Memory B cell (primary cell): ENCODE measurements at places on chromosomes 1 and 21.

DNA sequence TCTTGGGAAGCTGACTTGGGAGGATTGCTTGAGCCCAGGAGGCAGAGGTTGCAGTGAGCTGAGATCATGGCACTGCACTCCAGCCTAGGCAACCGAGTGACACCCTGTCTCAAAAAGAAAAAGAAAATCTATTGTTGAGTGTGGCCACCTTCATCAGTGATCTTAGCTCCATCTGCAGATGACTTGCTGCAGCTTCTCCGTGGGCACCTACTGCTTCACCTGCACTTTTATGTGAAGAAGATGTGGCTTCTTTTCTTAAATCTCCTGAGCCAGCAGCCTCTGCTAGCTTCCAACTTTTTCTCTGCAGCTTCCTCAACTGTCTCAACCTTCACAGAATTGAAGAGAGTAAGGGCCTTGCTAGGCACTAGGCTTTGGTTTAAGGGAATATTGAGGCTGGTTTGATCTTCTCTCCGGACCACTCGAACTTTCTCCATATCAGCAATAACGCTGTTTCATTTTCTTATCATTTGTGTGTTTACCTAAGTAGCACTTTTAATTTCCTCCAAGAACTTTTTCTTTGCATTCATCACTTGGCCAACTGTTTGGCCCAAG, 28.0 kb downstream of the AGPAT3 start:
- no peak for DNase-seq

DNA sequence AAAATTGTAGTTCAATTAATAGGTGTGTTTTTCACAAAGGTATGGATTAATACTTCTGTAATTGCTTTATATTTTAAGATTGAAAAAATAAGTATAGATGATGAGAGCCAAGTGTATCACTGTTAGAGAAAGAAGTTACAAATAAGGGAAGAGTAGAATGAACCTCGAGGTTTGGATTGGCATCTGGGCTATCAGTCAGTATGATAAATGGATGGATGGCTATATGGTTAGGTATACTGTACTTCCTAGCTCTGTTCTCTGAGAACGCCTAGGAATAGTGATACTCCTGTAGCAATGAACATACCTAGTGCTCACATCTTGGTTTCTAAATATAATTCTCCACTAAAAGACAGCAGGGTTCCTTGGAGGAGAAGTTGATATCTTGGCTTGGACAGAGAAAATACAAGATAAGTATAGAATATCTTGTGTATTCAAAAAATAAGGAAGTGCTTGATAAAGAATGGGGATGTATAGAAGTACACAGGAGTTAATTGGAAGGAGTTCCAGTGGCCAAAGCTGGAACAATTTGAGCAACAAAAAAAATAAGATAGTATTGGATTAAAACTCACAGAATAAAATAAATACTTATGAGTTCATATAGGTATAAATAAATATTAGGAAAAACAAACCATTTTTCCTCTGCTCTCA, 12.4 kb downstream of the IPO9 start:
- DNase-seq = no peak

DNA sequence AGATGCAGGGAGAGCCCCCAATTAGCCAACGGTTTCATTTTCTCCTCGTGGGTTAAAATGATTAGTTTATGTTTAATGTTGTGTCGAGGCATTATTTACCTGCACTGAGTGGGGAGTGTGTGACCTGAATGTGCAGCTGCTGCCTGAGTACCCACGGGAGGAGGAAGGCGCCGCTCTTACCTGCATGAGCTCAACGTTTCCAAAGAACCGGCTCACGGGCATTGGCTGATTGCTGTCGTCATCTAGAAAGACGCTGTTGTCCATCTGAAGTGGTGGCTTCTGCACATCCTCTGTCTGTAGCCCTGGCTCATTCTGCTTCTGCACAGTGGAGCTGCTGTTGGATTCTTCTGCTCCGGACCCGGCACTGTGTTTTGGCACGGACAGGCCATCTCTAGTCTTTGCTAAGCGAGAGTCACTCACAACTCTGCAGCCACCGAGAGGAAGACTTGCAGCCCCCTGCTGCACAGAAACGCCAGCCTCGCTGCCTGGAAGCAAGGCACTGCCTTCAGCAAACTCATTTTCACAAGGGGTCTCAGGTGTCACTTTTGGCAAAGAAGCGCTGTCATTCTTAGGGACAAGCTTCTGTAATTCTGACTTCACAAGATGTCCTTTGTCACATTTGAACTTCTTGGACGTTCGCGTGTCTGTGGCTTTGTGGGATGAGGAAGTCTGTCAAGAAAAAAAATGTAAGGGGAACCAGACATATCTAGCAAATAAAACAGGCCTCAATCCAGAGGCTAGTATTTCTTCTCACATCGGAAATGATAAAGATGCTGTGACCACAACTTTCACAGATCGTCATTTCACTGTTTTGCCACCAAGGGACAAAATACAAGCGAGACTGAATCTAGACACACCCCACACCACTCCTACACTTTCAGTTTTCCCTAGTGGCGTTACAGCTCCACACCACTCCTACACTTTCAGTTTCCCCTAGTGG, 9.4 kb downstream of the C1orf174 start:
- no peak for DNase-seq

- no peak for DNase-seq
Measured at GRCh38 chr1:8023287-8023994, 2.7 kb downstream of the ERRFI1 start.

DNA sequence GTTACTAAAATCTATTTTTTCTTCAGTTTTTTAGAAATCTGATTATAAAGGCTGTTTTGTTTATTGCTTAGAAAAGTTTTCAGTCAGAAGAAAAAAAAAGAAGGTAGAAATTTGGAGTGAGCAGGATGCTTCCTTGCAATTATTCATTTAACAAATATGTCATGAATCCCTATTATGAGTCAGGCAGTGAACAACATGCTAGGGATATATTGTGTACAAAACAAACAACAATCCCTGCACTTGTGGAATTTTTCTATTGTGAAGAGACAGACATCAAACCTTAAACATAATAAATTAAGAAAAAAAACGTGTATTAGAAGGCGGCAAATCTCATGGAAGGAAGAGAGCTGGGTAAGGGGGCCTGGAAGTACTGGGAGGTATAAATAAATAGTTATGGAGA, 664.1 kb upstream of the CAMK1G start:
- no peak for DNase-seq

DNA sequence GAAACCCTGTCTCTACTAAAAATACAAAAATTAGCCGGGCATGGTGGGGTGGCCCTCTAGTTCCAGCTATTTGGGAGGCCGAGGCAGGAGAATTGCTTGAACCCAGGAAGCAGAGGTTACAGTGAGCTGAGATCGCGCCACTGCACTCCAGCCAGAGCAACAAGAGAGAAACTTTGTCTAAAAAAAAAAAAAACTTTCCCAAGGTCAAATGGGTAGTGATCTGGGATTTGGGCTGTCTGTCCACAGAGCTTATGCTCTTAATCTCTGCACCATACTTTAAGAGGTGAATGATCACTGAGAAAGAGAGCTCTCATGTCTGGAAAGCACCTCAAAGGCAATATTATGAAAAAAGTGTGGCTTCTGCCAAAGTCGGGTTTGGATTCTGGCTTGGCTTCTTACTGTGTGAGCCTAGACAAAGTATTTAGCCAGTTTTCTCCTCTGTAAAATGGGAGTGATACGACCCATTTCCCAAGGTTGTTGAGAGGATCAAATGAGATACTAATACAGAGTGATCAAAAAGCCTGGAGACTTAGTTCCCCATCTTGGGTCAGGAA, 34.4 kb downstream of the ATP2B4 start:
- DNase-seq = no peak

DNA sequence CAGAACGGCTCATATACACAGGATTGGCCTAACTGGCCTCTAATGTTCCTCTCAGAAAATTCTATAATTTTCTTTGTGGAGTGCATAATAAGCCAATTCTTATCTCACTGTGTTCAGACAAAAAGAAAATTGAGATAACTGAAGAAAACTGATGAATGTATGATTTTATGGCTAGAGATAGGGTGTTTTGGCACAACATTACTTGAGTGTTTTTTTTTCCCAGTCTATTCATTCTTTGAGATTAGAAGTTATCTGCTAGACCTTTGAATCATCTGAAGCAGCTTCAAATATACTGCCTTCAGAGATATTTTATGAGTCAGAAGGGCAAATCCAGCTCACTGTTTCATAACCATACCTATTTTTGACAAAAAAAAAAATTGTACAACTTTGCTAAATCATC, 85.6 kb downstream of the VAV3 start:
- no peak for DNase-seq

DNA sequence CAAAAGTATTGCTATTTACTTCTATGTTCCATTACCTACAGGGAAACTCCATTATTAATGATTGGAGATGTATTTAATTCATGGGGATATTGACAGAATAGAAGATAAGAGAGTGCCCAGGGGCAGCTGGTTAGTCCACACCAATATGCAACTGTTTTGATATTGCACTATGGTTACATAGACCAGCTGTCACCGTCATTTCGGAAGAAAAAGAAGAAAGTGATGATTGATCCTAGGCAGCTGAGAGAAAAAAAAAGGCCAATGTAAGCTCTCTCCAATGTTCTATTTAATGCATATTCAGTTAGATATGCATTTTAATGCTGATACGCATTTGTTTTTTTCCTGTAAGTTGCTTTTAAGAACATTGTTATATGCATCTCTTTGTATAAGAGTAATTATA, 1367.2 kb downstream of the KCNT2 start:
- DNase-seq = no peak

DNA sequence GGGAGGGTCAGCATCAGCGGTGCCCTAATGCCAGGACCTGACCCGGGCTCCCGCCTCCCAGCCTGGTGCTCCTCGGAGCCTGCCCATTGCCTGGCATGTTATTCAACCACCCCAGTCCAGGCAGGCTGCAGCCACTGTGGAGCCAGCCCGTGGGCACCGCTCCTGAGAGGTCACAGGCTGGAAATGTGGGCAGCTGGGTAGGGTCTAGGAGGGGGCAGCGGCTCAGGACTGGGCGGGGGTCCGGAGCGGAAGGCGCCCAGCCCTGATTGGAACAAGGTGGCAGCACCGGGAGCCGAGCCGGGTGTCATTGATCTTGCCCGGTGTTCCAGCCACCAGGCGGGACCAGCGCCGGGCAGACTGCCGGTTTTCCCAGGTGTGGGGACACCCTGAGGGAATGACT, 12.7 kb upstream of the RUNX3 start:
- DNase-seq = no peak

- peak; percentile 4 for DNase-seq
Measured at GRCh38 chr1:185345913-185346720, 29.1 kb upstream of the IVNS1ABP start.

DNA sequence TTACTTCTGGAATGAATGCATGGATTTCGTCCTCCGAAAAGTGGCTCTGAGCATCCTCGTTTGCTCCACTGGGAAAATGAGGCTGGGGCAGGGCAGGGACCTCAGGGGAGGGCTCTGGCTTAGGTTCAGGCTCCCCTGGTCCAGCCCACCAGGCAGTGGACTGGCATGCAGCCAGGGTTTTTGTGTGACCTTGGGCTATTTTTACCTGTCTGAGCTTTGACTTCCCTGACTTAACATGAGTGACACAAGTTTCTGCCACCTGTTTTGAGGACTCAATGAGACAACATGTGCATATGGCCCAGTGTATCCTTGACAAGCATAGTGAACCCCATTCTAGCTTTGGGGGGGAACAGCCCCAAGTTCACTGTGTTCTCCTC, 32.6 kb upstream of the EDN2 start:
- no peak for DNase-seq

GRCh38 chr1:209326831-209327230, 256.7 kb upstream of the CAMK1G start:
- no peak for DNase-seq

- DNase-seq = no peak
Measured at GRCh38 chr1:219038398-219038797, 135.3 kb upstream of the LYPLAL1 start.

DNA sequence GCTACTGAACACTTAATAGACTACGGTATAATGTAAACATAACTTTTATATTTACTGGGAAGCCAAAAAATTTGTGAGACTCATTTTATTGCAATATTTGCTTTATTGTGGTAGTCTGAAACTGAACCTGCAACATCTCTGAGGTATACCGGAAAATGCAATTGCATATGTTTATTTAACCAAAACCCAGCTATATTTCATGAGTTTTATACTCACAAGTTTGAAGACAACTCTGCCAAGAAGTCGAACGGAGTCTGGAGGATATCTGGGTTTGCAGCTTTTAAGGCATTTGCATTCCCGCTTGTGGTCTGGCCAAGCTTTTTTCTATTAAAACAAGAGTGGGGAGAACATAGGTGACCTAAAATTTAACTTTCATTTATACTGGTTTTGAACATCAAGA, 171.9 kb downstream of the SMYD3 start:
- no peak for DNase-seq

GRCh38 chr1:6464514-6464836, 1.5 kb downstream of the TNFRSF25 start:
- no peak for DNase-seq

- no peak for DNase-seq
Measured at GRCh38 chr1:55156093-55156492, 59.1 kb downstream of the USP24 start.

DNA sequence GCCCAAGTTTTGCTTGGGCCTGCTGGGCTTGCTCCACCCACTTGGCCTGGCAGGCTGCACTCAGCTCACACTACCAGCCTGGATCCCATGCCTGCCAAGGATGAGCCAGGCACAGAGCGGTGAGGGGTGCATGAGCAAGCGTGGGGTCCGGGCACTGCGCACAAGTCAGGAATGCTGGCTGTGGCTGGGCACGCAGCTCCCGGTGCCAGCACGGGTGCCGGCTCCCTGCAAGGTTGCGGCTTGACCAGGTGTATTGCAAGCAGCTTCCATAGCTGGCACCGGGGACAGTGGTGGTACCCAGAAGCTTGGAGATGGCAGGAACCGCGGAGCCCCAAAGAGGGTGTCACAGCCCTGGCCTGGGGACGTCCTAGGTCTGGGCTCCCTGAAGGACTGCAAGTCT, 224.4 kb upstream of the NRIP1 start:
- no peak for DNase-seq

GRCh38 chr1:221874285-221875003, 132.6 kb upstream of the DUSP10 start:
- DNase-seq = no peak

DNA sequence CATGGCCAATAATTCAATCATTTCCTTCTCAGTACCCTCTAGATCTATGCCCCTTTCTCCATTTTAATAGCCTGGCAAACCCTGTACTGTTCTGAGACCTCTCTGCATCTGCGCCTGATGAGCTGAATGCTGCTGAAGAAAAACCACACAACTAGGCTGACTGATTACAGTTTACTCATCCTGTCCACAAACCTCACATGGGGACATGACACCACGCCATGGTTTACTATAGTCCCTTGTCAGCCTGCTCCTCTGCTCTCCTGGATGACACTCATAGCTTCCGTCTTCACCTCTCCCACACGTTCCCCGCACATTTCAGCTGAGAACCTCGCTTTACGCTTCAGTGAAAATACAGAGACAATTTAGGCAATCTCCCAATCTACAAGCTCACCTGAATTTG, 59.7 kb downstream of the DESI2 start:
- DNase-seq = no peak

- no peak for DNase-seq
Measured at GRCh38 chr1:113742515-113742914, 16.8 kb downstream of the PHTF1 start.

GRCh38 chr21:44299085-44299457, 782 bp upstream of the PFKL start:
- no peak for DNase-seq
